Fibroblast of skin of abdomen (primary cell): ENCODE measurements at places on chromosomes 2 and 18.

DNA sequence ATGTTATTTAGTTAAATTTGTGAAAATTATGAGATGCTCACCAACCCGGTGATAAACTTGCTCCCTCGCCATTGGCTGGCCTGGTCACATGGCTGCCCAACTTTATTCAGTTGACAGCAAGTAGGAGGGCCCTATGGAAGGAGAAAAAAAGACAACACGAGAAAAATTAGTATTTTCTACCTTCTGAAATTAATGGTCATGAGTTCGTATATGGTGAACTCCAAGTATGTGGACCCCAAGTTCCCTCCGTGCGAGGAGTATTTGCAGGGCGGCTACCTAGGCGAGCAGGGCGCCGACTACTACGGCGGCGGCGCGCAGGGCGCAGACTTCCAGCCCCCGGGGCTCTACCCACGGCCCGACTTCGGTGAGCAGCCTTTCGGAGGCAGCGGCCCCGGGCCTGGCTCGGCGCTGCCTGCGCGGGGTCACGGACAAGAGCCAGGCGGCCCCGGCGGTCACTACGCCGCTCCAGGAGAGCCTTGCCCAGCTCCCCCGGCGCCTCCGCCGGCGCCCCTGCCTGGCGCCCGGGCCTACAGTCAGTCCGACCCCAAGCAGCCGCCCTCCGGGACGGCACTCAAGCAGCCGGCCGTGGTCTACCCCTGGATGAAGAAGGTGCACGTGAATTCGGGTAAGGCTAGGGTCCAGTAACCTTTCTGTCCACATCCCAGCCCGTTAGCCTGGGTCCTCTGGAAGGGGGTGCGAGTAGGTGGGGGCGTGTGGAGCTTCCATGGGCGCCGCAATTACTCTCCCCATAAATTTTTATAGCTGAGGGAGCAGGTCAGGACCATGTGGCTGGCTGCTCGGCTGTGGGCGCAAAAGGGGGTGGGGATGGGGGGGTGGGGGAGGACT, at the start of gene HOXD4:
Gene HOXD4 (plus strand): TSS at position 109 of the 846 bp plus-strand sequence. CDS start 84 bp downstream, at position 193.
- no peak for DNase-seq

DNA sequence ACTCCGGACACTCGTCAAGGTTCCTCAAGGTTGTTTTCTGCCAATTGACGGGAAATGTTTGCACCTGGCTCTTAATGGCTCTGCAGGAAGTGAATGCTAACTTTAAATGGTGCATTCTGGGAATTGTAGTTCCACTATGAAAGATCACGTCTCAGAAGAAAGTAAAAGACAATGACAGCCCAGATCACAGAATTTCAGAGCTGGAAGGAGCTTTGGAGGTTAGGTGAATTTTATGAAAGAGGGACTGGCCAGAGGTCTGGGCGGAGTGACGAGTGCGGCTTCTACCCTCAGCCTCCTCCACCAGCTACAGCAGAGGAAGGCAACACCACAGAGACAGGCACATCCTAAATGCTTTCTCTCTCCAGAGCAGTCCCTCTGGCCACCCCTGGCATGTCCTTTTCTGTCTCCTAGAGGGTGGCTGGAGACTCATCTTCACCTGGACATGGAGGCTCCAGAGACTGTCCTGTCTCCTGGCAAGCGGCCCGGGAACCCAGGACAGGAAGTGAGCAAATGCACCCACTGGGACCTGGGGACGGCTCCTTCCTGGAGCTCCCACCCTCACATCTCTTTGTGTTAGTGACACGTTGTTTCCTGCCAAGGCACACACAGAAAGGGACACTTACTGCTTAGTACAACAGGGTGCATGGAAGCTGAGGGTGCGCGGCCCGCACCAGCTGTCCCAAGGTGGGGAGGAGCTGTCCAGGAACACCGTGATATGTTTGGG, 19.4 kb downstream of the THAP4 start:
- no peak for DNase-seq

DNA sequence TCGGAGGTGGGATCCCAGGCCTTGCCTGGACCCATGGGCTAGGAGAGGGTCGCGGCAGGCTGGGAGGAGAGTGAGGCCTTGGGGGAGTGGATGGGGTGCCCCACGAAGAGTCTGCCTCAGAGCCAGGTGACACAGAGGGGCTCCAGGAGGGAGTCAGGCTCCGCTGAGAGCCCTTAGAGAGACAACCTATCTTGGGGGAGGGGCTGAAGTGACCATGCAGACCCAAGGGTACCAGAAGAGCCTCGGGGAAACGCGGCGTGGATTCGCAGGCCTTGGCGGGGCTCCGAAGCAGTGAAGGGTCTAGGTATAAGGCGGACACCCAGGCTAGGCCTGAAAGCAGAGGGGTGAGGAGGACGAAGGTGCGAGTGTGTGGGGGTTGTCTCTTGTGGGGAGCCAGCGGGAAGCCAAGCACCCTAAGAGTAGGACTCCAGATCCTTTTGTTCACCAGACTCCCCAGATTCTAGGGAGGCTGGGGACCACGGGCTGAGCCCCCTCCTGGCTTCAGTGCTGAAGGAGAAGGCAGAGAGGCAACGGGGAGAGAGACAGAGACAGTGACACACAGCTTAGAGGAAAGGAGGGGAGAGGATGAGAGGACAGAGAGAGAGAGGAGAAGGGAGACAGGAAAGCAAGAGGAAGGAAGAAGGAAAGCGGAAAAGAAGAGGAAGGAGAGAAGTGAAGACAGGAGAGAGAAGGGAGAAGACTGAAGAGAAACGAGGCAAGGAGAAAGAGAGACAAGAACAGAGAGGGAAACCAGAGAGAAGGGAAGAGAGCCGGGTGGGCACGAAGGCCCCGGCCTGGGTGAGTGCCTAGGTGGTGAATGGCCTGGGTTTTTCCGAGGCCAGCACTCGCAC, 1.1 kb upstream of the HOXD11 start:
- DNase-seq: no peak

DNA sequence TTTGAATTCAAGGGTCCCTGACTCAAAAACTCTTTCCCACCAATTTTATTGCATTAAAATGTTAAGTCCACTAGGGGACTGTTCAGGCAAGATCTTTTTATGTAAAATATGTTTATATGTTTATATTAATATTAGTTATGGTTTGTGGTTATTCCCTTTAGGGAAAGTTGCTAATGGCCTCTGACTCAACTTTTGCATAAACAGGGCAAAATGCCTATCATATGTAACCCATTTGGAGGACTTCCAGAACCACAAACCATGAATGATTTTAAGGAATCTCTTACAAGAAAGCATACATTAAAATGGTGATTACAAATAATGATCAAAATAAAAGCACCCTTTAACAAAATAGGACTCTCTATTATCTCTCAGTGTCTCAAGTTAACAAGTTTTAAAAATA, 1484.5 kb upstream of the ZEB2 start:
- DNase-seq: peak; percentile 80

DNA sequence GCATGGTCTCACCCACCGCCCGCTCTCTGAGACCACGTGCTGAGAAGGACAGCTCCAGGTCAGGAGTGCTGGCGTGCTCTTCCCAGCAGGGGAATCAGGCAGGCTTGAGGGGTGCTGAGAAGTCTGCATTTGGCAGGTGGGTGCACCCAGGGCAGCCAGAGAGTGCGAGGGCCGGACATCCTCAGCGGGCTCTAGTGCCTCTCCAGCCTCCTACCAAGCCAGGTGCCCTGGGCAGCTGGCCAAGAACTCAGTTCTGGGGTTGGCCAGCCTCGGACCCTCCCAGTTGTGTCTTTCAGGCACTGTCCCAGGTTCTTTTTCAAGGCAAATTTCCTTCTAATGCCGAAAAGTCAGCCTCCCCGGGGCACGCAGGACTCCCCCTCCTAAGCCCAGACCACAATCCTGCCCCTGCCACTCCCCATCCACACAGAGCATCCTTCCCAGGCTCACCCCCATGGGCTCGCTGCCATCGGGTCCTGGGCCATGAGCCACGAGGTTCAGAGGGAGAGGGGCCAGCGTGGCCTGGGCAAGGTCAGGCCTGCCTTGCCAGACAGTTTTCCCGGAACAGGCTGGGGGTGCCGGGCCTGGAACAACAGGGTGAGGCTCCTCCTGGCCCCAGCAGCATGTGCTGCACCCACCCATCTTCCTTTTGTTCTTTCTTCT, 52.2 kb upstream of the GPC1 start:
- DNase-seq: no peak

- no peak for DNase-seq
Observed at GRCh38 chr2:145206496-145207281, 686.8 kb upstream of the ZEB2 start.

GRCh38 chr18:59546188-59546587, 151.0 kb downstream of the CCBE1 start:
- peak; percentile 48 for DNase-seq

- DNase-seq: no peak
Observed at GRCh38 chr2:232925821-232926156, 55.7 kb downstream of the SNORC start.

- DNase-seq: peak; percentile 70
Observed at GRCh38 chr18:73563901-73564472, 583.6 kb downstream of the FBXO15 start.

DNA sequence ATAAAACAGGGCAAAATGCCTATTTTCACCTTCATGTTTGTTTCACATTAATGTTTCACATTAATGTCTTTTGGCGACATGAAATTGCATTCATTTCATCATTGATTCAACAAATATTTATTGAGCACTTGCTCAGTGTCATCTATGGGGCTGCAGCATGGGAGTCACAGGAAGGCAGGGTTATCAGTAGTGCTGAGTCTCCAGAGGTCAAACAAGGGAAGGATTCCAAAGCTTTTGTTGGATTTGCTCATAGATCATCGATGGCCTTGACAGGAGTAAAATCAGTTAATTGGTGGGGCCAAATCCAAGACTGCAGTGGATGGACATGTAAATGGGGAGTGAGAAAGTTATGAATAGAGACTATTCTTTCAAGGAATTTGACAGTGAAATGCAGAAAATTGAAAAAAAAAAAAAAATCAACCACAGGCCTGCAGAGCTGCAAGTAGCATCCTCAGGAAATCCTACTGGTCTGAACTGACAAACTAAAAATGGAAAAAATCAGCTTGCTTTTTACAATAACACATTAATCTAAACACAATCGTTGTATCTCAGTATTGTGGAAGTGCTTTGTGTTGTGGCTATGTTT, 1290.8 kb downstream of the DPP10 start:
- DNase-seq: no peak
